ENCODE measurements at places on chromosomes 2 and 18.

DNA sequence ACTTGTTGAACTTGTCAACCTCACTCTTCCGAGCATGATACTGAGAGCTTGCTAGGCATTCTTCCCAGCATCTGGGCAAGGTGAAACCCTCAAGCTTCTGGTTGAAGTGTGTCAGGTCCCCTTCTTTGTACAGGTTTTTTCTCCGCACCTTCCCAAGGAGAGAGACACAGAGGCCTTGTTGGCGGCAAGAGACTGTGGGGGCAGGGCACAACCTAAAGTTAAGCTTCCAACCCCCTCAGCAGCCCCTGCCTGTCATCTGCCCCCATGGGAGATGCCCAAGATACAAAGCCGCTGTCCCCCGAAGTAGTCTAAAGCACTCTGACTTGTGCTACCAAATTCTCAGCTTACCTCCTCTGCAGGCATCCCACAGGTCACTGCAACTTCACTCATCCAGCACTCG lies 64.9 kb downstream of the XDH start:
- DNase-seq = no peak

- peak; percentile 25 for DNase-seq
Measured at GRCh38 chr2:33786881-33787280, 187.8 kb upstream of the FAM98A start.

DNA sequence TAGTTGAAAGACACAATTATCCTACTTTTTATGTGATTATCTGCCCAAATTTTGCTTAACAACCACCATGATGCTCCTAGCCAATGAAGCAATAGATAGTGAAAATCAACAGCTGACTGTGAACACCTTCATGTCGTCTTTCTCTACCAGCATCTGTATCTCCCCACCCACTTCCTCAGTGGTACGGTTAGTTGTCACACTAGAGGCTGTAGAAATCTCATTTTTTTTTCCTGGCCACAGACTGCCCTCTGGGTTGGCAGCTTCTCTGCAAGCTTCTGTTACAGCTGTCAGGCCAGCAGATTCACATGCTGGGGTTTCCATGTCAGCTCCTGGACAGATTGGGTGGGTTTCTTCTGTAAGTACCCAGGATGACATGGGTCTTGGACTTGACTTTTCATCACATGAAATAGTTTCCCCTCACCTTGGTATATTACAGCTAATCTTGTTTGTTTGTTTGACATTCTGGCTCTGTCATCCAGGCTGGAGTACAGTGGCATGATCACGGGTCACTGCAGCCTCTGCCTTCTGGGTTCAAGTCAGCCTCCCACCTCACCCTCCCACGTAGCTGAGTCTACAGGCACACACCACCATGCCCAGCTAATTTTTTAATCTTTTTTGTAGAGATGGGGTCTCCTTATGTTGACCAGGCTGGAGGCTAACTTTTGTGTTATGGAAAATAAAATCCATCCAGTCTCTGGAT lies 24.3 kb downstream of the STAT4 start:
- DNase-seq = no peak

DNA sequence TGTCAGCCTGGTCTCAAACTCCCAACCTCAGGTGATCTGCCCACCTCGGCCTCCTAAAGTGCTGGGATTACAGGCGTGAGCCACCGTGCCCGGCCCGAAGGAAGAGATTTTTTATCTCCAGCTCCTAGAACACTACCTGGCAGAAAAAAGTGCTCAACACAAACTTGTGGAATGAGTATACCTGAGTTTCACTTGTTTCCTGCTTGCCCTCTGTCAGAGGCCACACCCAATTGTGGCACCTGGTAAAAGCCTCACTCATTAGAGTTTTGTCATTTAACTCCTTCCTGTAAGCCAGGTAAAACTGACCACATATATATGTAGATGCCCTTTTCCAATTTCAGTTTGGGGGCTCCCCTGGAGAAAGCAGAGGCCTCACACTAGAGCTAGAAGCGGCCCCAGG lies 42.2 kb upstream of the RTN4 start:
- no peak for DNase-seq

DNA sequence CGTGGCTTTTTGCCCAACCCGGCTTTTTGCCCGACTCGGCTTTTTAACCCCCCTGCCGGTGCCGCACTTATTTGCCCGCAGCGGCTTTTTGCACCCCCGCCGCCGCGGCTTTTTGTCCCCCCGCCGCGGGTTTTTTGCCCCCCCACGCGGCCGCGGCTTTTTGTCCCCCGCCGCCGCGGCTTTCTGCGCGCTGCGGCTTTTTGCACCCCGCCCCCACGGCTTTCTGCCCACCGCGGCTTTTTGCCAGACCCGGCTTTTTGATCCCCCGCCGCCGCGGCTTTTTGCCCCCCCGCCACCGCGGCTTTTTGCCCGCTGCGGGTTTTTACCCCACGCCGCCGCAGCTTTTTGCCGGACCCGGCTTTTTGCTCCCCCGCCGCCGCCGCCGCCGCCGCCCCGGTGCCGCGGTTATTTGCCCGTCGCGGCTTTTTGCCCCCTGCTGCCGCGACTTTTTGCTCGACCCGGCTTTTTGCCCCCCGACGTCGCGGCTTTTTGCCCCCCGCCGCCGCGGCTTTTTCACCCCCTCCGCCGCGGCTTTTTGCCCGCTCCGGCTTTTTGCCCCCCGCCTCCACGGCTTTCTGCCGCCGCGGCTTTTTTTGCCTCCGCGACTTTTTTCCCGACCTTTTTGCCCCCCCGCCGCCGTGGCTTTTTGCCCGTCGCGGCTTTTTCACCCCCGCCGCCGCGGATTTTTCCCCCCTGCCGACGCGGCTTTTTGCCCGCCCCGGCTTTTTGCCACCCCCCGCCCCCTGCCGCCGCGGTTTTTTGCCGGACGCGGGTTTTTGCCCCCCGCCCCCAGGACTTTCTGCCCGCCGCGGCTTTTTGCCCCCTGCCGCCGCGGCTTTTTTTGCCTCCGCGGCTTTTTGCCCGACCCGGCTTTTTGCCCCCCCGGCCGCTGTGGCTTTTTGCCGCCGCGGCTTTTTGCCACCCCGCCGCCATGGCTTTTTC lies 2786.5 kb downstream of the RPIA start:
- peak; percentile 46 for DNase-seq

GRCh38 chr2:234480337-234480736 lies 16.5 kb downstream of the ARL4C start:
- DNase-seq = no peak
